Activated T-helper 9 cell treated with anti-CD3 and anti-CD28 coated beads, Interleukin-2, amount 50 U/mL, for 16 hours (primary cell): ENCODE measurements at places on chromosomes 2 and 18.

GRCh38 chr2:76039505-76039904 is 328.8 kb upstream of the GCFC2 start:
- no peak for DNase-seq

DNA sequence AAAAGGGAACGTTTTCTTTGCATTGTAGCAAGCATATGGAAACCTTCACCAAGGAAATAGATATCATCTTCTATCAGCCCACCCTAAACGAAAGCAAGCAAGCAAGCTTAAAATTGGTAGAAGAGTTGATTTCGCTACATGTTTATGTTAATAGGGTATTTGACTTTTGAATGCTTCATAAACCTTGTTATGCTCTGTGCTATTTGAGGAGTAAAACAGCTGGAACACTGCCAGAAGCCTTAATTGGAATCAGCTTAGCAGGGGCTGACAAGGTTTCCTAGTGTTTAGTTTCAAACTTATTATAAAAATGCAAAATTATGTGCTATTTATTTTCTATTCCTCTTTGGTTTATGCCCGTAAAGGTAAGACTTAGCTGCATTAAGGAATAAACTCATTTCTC is 70.6 kb upstream of the LINC00305 start:
- DNase-seq: no peak

GRCh38 chr2:74706741-74707140 is 52.7 kb downstream of the SEMA4F start:
- DNase-seq: no peak

DNA sequence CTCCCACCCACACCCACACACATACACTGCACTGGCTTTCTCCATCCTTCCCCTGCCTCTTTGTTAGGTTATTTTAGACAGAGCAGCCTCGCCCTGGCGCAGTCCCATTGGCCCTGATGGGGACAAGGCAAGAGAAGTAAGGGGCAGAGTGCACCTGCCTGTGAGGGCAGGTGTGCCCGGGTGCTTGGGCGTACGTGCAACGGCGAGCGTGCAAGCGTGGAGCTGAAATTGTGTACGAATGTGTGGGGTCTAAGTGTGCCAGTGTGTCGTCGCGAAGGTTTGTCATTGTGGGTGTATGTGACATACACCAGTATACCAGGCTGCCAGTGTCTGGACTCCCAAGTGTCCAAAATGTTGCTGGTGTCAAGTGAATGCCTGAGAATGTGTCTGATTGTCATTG is 544 bp downstream of the LRATD1 start:
- DNase-seq: no peak

- no peak for DNase-seq
Observed at GRCh38 chr2:169015943-169016342, 15.2 kb downstream of the ABCB11 start.

DNA sequence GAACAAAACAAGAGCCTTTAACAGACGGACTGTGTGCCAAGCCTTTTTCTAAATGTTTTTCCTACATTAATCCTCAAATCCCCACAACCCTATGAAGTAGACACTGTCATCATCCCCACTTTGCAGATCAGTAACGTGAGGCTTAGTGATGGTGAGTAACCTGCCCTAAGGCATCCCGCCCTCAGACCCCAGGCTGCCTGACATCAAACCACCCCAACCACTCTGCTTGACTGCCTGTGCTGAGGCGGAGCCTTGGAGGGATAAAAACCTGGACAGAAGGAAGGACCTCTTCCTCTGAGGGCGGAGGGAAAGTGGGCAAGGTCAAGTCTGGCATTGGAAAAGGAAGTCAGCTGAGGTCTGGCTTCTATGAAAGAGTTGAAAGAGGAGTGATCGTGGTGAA is 104.6 kb downstream of the SP3 start:
- DNase-seq: no peak

- DNase-seq: no peak
Observed at GRCh38 chr2:159518321-159519005, 97.9 kb downstream of the BAZ2B start.

- DNase-seq: no peak
Observed at GRCh38 chr2:220167956-220168355, 540.5 kb downstream of the SLC4A3 start.

DNA sequence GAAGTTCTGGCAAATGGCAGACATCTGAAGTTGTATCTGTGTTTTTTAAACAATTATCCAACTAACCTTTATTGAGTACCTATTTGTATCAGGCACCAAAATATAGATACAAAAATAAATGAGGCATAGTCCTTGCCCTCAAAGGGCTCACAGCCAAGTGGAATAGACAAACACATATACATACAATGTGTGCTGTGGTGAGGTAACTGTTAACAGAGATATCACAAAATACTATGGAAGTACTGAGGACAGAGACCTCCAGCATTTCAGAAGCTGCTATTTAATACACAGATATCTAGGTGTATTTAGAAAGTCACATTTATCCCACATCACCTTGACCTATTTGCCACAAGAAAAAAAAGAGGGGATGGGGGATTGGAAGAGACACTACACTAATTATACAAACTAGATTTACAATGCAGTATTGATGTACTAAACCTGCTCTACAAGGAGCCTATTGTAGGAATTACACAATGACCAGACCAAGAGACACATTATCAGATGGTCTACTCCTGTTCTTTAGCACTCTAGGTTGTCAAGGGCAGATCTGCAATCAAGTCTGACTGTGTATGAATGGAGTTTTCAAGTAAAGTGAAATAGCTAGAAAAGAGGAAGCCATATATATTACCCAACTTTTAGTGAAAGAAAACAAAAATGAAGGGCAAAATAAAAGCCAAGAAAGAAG is 62.2 kb downstream of the SPIRE1 start:
- DNase-seq: no peak

- peak; percentile 86 for DNase-seq
Observed at GRCh38 chr2:9752441-9753275, 90.6 kb upstream of the TAF1B start.

- no peak for DNase-seq
Observed at GRCh38 chr2:177535958-177536504, 143.5 kb downstream of the AGPS start.

DNA sequence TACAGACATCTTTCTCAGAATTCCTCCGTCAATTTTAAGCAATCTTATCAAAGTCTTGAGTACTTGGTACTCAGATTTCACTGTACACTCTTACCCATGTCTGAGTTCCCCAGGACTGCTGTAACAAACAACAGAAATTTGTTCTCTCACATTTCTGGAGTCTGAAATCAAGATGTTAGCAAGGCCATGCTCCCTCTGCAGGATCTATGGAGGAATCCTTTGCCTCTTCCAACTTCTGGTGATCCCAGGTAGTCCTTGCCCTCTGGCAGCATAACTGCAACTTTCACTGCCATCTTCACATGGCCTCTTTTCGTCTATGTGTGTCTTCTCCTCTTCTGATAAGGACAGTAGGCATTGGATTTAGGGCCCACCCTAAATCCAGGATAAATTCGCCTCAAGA is 17.1 kb upstream of the CACNB4 start:
- DNase-seq: no peak

- no peak for DNase-seq
Observed at GRCh38 chr2:44535376-44535775, 173.6 kb downstream of the CAMKMT start.

- no peak for DNase-seq
Observed at GRCh38 chr18:71027531-71027930, 738.7 kb downstream of the SOCS6 start.
